ENCODE measurements at places on chromosomes 2 and 18.

GRCh38 chr2:11406958-11407381 is 59.0 kb downstream of the E2F6 start:
- DNase-seq: no peak

GRCh38 chr2:191625016-191625415 is 52.9 kb upstream of the NABP1 start:
- no peak for DNase-seq

DNA sequence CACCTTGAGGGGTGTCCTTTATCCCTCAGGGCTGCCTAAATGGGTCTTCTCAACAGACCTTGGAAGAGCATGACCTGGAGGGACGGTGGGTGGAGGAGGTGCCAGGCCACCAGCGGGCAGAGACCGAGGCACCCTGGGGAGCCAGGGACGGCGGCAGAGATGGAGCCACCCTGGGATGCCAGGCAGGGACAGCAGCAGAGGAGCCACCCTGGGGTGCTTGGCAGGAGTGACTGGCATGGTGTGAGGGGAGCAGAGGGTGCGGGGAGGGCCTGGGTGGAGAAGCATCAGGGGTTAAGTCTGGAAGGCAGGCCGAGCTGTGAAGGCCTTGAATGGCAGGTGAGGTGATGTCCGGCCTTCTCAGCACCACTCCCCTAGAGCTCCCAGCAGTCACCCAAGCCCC is 56.1 kb downstream of the CIB4 start:
- no peak for DNase-seq

DNA sequence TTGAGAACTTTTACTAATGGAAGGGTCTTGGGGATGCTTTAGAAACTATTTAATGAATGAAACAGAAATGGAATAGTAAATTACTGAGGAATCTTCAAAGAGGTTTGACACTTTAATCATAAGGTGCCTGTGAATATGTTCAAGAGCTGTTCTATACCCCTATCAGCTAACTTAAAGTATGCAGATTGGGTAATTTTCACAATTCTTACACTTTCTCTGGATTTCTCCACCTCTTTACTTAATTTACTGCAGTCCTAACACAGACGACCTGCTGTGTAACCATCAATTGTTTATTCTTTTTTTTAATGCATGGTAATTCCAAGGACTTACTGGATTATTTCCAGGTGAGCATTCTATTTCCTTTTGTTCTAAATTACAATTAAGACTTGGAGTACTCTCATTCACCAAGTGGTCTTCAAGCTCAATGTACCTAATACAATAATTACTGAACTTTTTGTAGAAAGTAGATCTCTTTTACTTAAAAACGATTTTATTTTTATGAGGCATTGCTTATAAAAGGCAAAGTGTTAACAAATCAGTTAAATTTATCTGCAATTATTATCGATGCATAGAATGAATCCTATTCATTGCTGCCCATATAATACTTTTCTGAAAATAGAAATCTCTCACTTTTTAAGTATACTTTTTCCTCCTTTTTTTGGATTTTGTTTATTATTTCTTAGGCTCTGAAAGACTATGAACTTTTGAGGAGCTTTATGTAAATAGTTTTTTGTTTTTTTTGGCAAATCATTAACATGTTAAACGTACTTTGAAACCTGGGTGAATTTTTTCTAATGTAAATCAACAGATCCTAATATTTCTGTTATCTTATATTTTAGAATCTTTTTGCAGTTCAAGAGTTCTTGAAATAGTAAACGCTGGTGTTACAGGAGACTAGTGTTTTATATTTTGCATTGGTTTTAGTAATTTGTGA is 5.5 kb downstream of the VSNL1 start:
- DNase-seq: no peak

DNA sequence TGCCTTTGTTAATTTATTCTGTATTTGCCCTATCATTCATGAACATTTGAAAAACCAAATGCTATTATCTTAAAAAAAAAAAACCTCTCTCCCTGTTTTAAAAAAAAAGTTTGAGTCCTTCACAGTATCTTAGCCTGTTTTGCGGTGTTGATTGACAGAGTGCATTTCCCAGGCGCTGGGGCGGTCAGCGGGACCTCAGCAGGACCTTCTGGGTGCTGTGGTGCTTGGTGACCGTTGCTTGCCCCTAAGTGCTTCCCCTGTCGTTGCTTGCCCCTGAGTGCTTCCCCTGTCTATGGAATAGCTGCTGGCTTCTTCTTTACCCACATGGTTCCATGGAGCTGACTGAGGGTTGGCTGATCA is 12.1 kb downstream of the ATP6V1C2 start:
- no peak for DNase-seq

GRCh38 chr2:187377340-187377739 is 70.7 kb downstream of the CALCRL start:
- no peak for DNase-seq

GRCh38 chr2:176156301-176156806 is 753 bp upstream of the HOXD3 start:
- DNase-seq: no peak

- DNase-seq: no peak
Measured at GRCh38 chr18:44852818-44853217, 172.1 kb downstream of the SETBP1 start.

DNA sequence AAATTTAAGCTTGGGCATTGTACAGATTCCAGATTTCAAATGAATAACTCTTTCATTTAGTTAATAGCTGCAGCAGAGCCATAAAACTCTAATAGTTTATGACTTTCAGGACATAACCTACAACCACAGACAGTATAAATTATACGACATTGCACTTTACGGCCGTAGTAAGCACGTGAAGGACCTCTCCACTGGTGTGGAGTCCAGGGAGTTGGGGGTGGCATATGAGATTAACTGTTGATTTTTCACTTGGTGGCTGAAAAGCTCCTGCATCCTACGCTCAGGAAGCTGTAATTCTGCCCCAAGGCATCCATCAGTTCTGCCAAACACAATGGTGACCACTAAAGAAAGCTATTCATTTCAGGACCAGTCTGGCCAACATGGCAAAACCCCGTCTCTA is 376.2 kb downstream of the SOX11 start:
- no peak for DNase-seq

GRCh38 chr2:241227594-241227993 is 39.1 kb downstream of the ANO7 start:
- DNase-seq: peak; percentile 51

- DNase-seq: no peak
Measured at GRCh38 chr2:224971214-224971613, 71.1 kb downstream of the DOCK10 start.

DNA sequence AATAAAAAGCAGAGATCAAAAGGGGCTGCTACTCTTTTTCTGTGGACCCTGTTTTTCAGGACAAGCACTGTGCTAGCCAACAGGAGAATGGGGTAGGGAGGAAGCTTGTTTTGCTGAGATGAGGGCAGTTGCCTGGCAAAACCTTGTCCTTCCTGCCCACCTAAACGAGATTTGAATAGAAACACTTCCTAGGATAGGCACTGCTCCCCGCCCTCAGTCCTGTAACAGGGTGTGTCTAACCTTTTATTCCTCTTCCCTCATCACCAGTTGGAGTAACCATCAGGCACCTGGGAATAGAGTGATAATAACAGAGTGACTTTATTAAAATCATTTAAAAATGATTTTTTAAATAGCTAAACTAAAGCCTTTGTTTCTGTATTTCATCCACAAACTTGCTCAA is 368.8 kb downstream of the LNPK start:
- no peak for DNase-seq

GRCh38 chr2:160200921-160201320 is 849 bp upstream of the ITGB6 start:
- DNase-seq: no peak

GRCh38 chr2:210445116-210445707 is 31.3 kb downstream of the LANCL1 start:
- DNase-seq: no peak

DNA sequence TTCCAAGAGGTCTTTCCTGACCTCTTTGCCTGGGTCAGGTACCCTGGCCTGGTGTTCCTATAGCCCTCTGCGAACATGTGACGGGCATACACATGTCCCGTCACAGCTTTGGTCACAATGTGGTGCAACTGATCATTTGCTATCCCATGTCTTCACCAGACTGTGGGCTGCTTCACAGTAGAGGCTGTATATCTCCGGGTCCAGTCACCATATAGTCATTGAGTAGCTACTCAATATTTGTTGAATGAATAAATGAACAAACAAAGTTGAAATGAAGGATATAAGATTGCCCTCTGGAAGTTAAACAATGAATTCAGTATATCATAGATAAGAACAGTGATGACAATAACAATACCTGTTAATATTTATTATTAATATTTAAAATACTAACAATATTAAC is 16.8 kb downstream of the AOX1 start:
- no peak for DNase-seq

DNA sequence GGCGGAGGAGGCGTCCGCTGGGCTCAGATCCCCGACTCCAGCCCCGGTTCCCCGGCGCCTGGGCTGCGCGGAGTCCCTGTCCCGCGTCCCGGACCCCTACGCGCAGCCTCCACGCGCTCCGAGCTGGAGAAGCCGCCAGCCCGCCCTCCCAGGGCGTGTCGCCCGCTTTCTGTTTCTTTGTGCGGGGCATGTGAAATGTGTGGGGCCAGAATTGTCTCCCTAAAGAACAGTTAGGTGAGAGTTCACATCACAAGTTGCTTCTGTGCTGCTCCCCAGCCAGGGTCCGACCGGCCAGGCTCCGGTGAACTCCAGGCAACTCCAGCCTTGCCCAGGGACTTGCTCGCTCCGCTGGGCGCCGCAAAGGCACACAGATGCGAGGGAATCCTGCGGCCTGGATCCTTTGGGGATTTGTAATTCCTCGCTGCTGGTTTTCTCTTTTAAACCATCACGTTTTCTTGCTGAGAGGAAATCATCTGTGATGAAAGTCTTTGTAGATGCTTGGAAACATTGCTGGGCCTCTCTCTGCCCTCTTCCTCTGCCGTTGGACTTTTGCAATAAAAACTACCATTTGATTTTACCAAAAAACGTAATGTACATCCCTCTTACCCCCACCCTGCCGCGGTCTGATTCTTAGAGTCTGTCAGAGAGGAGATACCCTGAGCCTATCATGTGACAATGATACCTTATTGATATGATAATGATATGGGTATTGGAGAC is 631 bp downstream of the GYPC start:
- DNase-seq: no peak

- DNase-seq: no peak
Measured at GRCh38 chr18:44880170-44880569, 199.5 kb downstream of the SETBP1 start.

- no peak for DNase-seq
Measured at GRCh38 chr2:47079515-47080412, 75.3 kb downstream of the STPG4 start.
